NCI-H2081 treated with DMSO at 0.1 percent for 48 hours (cell line): ENCODE measurements at places on chromosomes 1 and 21.

- DNase-seq = no peak
Measured at GRCh38 chr1:5658340-5659316, 333.6 kb downstream of the NPHP4 start.

- no peak for DNase-seq
Measured at GRCh38 chr1:229086686-229087085, 184.2 kb upstream of the RAB4A start.

DNA sequence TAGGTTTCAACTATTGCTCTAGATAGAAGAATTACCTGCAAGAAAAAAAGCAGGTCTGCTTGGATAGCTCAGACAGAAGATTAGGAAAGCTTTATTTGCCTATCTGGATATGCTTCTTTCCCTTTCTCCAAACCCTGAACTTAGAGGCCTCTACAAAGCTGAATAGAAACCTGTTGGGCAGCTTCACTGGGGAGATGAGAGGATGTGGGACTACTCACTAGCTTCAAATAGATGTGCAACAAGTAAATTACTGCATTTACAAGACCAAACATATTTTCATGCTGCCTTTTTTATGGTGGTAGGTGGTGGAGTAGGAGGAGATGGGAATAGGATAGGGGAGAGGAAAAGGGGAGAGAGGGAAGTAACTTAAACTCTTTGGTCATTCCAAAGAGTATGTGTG, 6.4 kb downstream of the CLCA2 start:
- DNase-seq = no peak

- no peak for DNase-seq
Measured at GRCh38 chr1:14988636-14989035, 164.9 kb upstream of the TMEM51 start.

- no peak for DNase-seq
Measured at GRCh38 chr21:35291034-35291433, 241.9 kb upstream of the RUNX1 start.

DNA sequence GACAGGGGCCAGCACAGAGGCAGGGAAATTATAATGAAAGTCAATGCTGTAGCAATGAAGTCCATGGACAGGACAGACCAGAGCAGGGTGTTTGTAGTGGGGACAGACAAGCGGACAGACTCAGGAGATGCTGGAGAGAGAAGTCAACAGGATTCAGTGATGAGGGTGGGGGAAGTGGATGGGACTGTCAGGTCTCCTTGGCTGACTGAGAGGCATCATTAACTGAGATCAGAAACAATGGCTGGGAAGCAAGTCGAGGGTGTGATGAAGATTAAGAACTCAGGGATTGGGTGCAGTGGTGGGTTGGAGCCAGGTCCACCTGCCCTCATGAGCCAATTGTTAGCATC, 25.5 kb downstream of the CD58 start:
- DNase-seq = no peak

DNA sequence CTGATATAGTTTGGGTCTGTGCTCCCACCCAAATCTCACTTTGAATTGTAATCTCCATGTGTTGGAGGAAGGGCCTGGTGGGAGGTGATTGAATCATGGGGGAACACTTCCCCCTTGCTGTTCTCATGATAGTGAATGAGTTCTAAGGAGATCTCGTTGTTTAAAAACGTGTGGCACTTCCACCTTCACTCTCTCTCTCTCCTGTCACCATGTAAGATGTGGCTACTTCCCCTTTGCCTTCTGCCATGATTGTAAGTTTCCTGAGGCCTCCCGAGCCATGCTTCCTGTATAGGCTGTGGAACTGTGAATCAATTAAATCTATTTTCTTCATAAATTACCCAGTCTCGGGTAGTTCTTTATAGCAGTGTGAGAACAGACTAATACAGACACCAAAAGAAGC, 40.4 kb downstream of the FRRS1 start:
- no peak for DNase-seq

DNA sequence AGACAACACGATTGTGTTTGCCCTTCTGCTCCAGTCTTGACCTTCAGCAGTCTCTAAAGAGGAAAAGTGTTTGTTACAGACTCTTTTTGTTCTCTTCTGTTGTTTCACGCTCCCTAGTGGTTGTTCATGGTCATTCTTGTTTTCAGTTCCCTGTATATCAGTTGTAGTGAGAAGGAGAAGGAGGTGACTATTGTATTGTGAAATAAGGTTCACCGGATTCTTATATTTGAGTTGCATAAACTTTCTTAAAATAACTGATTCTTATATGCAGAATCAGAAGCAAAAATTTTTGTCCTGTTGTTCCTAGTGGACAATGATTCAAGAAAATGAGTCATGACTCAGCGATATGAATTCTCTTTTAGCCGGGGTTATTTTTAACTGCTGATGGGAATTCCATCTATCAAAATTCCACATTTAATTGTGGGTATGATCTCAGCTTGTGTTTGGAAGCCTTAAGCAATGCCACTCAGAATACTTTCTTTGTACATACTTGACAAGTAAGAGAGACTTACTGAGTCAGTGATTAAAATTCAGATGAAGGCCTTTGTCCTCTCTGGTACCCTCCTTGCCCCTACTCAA, 152.2 kb downstream of the CLEC20A start:
- DNase-seq = no peak

DNA sequence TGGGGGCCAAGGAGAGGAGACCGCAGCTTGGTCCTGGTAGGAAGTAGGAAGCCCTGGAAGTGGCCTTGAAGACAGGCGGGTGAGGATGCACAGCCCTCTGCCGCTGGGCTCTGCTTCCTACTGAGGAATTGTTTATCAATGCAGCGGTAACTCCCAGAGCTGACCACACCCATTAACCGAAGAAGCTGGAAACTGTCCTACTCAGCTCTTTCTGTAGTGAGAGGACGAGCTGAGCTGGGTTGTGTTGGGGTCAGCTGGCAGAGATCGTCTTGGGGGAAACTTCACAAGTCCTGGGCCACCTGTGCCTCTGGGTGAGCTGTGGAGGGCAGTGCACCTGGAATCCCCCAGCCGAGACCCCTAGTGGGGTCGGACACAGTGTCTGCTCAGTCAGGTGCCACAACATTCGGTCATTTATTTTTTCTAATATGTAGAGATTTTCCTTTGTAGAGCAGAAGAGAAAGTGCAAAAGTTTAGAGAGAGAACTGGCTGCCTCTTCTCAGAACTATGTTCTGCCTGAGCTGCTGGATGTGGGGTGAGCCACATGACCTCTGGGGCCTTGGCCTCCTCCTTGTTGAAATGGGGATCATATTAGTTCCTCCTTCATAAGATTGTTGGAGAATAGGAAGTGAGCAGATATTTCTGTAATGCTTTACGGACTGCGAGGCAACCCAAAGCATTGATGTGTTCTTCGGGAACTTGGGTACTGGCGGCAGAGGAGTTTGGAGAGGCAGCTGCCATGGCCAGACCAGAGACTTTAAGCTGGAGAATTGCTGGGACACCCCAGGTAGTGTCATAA, 3.6 kb downstream of the NECAP2 start:
- no peak for DNase-seq

GRCh38 chr21:38303300-38303699, 46.5 kb downstream of the KCNJ15 start:
- DNase-seq = no peak

- DNase-seq = peak; percentile 95
Measured at GRCh38 chr1:51957618-51958017, 32.9 kb downstream of the RAB3B start.

GRCh38 chr1:204623365-204623893, 62.1 kb downstream of the LRRN2 start:
- no peak for DNase-seq

DNA sequence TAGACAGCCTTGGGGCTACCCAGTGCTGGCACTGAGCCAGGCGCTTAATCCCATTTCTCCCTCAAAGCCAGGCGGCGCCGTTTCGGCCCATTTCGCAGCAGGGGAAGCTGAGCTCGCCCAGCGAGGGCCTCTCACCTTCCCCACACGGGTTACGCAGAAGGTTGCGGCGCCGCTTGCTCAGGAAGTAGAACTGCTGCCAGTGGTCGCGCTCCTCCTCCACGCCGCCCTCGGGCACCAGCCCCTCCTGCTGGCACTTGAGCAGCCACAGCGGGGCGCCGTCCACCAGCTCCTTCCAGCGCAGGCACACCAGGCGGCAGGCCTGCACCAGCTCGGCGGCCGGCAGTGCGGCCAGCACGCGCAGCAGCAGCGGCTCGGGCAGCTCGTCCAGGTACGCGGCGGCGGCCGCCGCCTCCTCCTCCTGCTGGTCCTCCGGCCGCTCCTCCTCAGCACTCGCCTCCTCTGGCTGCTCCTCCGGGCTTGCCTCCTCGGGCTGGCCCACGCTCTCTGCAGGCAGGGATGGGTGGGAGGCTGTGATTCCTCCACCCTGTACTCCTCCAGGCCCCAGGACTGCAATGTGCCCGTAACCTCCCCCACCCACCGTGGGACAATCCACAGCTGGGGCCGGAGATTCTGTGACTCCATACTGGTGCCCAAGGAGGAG, 3.8 kb downstream of the FBXO2 start:
- peak; percentile 24 for DNase-seq

- DNase-seq = no peak
Measured at GRCh38 chr1:29515170-29515955, 279.0 kb downstream of the PTPRU start.

DNA sequence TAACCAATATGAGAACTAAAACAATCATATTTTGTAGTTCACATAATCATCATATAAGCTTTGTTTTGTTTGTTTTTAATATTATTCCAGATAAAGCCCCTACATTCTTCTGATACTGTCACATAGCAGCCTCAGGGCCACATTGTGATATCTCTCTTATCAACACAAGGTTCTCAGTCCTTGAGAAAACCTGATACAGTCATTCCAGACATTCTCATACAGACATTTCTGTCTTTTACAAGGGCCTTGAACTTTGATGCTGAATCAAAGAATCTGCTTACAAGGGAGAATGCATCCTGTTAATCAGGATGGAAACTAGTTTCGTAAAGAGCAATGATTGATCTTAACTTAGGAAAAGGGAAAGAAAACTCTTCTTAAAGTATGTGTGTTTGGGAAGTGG, 12.7 kb upstream of the VCAM1 start:
- DNase-seq = no peak

GRCh38 chr1:184199036-184199435, 147.5 kb downstream of the TSEN15 start:
- no peak for DNase-seq
